ENCODE measurements at places on chromosomes 5 and 9.

DNA sequence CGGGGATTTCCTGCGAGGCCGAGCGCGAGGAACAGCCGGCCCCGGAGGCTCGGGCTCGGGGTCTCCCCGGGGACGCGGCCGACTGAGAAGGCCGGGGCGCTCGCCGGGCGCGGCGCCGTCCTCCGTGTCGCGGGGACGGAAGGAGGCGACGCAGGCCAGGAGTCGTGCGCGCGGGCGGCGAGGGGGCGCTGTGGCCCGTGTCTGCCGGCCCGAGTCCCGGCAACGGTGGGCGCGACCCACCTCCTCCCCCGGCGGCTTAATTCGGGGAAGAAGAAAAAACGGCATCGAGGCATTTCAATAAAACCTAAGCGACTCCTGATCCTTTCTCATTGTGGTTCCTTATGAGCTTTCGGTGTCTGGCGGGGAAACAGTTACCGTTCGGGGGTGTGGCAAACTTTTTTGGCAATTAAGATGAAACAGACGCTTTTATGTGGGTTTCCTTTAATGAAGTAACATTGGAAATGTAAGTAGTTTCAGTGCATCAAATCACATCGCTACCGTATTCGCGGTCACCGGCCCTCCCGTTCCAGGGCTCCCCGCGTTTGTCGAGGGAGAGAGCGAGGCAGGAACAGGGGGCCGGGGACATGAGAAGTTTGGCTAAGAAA is 3.7 kb upstream of the IRX2 start:
- DNase-seq: no peak

GRCh38 chr5:32076699-32077695 is 97.1 kb downstream of the GOLPH3 start:
- DNase-seq: no peak

GRCh38 chr5:179371681-179372680 is 26.7 kb upstream of the ADAMTS2 start:
- DNase-seq: no peak

DNA sequence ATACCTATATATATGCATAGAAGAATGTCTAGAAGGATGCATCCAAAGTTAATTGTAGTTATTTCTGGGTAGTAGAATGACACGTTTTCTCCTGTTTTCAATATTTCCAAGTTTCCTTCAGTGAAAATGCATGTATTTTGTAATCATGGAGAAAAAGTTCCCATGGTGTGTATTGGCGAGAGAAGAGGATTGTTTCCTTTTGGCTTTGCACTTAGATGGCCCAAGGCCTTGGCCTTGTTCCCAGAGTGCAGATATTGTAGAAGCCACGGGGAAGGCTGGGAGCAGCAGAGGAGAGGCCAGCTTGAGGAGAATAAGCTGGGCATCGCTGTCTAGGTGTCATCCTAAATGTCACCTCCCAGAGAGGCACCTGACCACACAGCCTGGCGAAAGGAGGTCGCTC is 44.0 kb downstream of the IRF1 start:
- no peak for DNase-seq

- no peak for DNase-seq
Measured at GRCh38 chr9:9521033-9521779, 1091.6 kb downstream of the PTPRD start.

DNA sequence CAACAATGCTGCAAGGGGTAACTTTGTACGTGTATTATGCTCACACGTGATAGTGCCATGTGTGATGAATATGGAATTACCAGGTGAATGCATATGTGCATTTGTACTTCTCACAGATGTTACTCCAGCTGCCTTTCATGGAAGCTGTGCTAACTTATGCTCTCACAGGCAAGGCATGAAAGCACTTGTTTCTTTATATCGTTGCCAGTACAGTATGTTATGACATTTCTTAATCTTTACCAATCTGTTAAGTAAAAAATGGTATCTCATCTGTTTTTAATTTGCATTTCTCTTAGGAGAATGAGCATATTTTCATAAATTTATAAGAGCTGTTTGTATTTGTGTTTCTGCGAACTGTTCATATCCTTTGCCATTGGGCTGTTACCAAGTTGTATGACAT is 311.8 kb upstream of the DMRT1 start:
- no peak for DNase-seq

DNA sequence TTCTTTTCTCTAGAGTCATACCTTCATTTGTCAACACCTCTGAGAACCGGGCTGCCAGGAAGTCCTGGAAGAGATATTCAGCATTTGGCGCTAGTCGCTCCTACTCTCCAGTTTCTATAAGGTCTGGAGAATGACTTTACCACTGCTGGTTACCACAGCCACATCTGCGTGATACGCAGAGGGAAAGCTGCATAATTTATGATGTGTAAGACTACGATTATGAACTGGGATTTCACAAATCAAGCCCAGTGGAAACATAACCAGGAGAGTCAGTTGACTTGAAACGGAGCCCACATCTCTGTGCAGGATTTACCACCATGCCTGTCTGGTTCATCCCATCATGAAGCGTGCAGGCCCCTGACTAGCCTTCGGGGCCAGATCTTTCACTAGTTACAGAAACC is 72.6 kb downstream of the FGF1 start:
- DNase-seq: no peak

GRCh38 chr5:168869615-168870227 is 290.6 kb upstream of the PANK3 start:
- DNase-seq: no peak

GRCh38 chr9:110869931-110870330 is 168.3 kb downstream of the LPAR1 start:
- DNase-seq: no peak

GRCh38 chr9:135126451-135127187 is 39.2 kb downstream of the OLFM1 start:
- DNase-seq: no peak

DNA sequence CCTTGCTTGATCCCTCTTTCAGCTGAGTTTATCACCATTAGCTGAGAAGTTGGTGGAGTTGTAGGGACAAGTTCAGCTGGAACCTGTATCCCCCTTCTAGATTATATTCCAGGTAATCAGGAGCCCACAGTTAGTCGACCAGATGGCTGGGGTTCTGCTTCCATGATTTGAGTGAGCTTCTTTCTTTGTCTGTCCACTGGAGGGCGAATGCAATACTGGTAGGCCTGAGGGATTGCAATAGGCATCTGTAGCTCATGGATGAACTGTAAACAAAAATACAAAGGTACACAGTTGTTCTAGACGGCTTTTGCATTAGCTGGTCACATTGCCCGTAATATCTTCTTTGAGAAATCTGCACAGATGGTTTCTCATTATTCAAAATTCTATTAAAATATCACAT is 88.9 kb downstream of the PCSK5 start:
- DNase-seq: no peak

DNA sequence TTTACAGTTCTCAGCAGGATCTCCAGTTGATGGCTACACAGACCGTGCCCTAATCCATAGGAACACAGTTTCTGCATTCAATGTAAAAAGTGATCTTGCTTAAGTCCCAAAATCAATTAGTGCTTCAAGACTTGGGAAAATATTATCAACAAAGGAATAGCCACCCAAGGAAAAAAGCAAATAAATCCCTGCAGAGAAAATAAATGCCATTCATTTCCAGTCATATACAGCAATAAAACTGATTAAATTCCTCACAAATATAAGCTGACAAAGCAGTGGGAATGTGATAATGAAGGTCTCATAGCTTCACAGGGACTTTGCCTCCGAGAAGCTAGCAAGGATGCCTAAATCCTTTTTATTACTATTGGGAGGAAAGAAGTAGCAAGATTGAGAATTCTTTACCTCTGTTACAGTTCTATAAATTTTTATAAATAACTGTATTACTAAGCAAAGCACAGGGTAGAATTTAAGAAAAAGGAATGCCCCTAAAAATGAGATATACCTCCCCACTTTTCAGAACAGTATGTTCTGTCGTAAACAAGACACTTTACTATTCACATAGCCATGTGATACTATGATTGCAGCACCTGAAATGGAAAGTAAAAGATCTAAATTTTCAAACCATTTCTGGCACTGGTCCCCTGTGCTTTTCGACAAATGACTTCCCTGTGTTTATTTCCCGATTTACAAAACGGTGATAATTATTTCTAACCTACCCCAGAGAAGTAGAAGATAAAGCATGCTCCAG is 59.8 kb downstream of the ARSB start:
- DNase-seq: no peak

GRCh38 chr9:20580673-20581072 is 41.6 kb downstream of the MLLT3 start:
- DNase-seq: no peak

DNA sequence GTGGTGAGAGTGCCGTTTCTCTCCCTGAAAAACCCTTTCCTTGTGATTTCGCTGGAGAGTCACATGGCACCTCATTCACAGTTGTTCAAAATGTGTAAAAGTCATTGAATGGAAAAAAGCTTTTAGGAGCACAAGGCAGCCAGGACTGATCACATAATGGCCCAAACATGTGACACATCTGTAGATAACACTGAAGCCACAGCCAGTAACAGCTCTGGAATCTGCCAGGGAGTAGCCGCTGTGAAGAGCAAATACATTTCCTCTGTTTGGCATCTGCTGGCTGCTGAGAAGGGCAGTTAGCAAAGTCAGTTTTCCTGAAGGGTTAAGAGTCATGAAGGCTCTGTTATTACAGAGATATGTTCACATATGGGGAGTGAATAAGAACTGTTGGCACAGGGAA is 271.8 kb downstream of the NNT start:
- DNase-seq: no peak

GRCh38 chr5:69074664-69075521 is 18.9 kb upstream of the SLC30A5 start:
- DNase-seq: no peak

DNA sequence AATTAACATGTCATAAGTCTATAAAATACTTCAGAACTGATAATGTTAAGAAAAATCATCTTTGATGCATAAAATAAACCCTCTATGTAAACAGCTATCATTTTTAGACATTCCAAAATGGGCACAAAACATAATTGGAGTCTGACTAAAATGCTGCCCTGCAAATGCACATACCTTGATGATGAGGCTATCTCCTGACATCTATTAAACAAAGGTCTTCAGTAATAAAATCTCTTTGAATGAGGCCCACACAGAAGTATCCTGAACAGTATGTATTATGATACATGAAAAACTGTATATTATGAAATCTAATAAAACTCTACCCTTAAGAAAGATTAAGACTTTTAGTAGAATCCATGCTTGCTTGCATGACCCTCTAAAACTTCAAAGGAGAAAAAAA is 66.1 kb downstream of the FBXL17 start:
- DNase-seq: no peak

DNA sequence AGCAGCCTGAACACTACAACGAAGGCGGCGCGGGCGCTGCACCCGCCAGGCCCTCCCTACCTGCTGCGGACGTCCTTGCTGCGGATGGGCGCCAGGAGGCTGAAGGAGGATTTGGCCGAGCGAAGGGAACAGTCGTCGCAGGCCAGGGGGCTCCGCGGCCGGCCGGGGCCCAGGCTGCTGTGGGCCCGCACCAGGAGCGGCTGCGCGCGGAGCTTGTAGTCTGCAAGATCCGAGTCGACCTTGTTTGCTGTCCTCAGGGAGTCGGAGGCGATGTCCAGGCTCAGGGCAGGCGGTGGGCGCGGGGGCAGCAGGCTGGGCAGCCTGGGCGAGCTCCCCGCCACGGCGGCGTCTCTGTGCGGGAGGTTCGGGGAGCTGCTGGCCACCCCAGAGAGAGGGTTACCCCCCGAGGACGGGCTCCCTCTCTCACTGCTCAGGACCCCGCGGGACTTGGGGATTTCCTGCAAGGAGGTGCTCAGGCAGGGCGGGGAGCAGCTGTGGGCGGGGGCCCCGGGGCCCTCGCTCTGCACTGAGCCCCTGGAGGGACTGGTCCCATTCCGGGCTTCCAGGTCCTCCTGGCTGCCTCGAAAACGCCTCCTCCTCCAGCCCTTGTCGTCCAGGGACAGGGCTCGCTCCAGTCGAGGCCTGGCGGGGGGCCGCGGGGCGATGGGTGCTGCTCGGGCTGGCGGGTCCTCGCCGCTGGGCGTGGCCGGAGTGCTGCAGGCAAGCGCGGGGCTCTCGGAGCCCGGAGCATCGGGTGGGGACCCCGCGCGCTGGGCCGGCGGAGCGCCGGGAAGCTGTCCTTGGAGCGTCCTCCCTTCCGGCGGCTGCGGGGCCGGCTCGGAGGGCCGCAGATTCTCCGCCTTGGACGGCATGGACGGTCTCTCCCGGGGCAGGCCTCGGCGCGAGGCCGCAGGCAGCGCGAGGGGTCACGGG is 831 bp downstream of the INPP5E start:
- peak; percentile 49 for DNase-seq

- DNase-seq: no peak
Measured at GRCh38 chr9:93860694-93861658, 94.2 kb downstream of the BARX1 start.

GRCh38 chr5:21831145-21831787 is 1021.9 kb downstream of the CDH12 start:
- DNase-seq: no peak

GRCh38 chr9:117687532-117687931 is 16.7 kb upstream of the TLR4 start:
- no peak for DNase-seq

GRCh38 chr9:113522858-113523257 is 59.3 kb downstream of the RGS3 start:
- DNase-seq: no peak

DNA sequence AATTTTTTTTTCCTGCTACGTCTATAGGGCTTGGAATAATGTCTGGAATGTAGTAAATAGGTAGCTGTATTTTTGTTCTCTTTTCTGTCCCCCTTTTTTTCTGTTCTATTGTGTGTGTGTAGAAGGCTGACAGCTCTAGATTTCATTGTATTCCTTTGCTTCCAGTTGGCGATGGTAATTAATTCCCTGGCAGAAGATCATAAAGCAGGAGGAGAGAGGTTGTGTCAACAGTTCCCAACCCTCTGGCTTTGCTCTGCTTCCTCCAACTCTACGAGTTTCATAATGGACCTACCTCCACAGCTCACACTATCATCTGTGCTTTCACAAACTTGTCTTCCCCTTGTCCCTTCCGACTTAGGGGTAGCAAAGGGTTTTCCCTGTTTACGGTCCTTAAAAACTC is 117.9 kb upstream of the CDH18 start:
- no peak for DNase-seq
